ENCODE measurements at places on chromosomes 16 and 17. TPM values are rescaled to one million over a fixed set of nuclear protein-coding genes. Genes with fewer than 3 reads are reported as not detected.

DNA sequence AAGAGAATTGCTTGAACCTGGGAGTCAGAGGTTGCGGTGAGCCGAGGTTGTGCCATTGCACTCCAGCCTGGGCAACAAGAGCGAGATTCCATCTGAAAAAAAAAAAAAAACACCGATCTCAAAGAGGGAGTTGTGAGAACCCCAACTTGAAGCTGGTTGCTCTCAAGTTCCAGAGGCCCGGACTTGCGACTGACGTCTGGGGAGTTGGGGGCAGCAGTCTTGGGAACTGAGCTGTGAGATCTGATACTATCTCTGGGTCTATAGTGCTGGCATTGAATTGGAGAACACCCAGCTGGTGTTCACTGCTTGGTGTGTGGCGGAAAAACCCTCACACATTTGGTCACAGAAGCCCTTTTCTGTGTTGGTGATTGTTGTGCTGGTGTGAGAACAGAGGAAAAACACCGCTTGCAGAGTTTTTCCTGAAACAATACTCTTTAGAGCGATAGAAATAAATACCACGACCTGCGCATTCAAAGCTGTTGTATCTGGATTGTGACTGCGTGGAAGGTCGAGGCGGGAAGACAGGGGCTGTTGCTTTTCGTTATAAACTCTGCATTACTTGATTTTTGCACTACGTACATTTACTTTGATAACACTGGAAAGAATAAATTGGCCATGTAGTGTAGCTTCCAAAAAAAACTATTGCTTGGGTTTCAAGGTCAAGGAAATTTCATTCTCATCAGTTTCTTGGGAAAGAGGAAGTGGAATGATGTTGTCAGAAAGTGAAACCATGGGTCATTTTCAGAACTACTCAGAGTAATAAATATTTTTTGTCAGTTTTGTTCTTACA is 8.8 kb downstream of the SCIMP start:
- no peak for DNase-seq

DNA sequence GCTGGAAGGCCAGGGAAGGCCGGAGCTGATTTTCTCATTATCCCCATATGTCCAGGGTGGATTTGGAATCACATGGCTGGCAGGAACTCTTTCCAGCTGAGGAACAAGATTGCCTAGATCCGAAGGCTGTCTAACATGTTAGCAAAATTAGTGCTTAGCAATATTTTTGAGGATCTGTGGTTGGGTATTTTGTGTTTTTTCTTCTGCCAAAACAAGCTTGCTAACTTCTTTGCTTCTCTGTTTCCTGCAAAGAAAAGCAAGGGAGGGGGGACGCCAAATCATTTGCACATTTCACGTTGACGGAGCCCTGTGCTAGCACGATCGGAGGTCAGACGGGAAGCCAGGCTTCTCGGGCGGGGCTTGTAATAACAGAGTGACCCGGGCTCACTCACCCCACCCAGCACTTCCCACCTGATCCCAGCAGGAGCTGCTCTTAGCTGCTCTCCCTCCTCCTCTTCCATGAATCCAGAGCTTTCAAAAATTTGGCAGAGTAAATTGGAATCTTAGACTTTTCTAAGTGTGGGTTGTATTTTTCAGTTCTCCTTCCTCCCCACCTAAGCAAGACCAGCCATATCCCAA is 33.3 kb upstream of the FOXF1 start:
- no peak for DNase-seq

Gene CMIP
- total RNA-seq, result 28.0 TPM

Gene TRIM72
- not detected for total RNA-seq

Gene GABARAPL2
- total RNA-seq, result 59.9 TPM
